NCI-H1048 (cell line): ENCODE measurements at places on chromosomes 11 and 22.

GRCh38 chr11:129392995-129393394 is 17.3 kb downstream of the BARX2 start:
- no peak for DNase-seq

DNA sequence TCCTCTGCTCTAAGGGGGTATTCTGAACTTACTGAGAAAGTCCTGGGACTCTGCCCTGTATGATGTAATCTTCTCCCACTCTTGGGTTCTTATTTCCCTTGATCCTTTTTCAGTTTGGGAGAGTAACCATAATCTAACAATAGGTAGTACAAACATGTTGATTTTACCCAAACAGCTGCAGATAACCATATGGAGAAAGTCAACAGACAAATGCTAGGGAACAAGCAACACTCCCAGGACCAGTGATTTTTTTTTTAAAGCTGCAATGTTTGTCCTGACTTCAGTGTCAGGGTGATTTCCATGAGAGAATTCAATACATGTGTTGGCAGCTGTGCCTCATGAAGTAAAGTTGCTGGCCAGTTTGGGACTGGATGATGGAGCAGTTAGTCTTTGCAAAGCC is 156.5 kb downstream of the FCHSD2 start:
- DNase-seq = no peak

DNA sequence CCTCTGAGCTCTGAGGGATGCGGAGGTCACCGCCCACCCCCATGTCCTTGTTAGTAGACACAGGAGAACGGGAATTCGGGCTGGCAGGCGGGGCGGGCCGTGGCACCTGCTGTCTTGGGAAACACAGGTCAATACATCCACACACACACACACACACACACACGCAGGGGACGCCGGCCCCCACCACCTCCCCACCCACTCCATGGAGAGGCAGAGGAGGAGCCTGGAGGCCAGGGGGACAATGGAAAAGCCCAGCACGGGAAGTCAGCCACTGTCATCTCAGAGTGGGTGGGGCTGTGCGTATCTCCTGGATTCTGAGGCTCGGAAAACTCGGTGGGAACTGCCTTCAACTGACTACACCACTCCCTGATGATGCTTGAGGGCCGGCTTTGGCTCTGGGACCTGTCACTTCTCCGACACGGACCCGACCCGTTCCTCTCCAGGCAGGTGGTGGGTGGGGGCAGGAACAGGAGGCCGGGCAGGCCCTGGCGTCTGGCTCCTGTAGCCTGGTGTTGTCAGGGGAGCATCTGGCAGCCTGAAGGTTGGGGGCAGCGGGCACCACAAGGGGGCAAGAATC is 18.5 kb upstream of the TMEM184B start:
- no peak for DNase-seq

DNA sequence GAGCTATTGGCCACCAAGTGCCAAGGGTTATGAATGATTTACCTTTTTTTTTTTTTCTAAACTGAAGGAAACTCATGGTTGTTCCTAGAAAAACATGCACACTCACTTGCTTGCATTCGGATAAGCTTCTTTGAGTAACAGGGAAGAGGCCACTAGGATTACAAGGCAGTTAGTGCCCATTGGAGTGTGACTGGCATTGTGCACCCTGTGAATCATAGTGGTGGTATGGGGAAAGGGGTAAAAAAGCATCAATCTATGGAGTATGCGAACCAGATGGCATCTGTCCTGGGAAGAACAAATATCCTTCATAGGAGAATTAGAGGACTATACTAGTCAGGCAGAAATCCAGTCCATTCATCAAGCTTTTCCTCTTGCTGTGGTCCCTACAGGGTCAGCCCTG is 24.2 kb downstream of the CD44 start:
- DNase-seq = no peak

- DNase-seq = no peak
Observed at GRCh38 chr22:23126165-23127054, 15.4 kb downstream of the RSPH14 start.

- no peak for DNase-seq
Observed at GRCh38 chr11:115625502-115625901, 121.3 kb upstream of the CADM1 start.

DNA sequence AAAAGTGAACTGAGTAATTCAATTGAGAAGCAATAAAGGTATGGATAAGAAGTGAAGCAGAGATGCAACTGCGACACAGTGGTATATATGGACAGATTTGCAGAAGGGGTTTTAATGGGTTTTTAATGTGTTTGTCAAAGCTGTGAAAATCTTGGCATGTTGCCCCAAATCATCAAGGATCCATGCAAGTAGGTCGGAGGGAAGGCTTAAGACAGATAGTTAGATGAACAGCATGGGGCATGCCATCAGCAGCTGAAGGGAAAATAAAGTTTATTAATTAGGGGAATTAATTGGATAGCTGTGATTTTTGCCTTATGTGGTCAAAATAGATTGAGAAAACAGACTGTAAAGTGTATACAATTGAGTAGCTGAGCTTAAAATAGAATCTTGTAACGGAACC is 840.1 kb downstream of the JRKL start:
- no peak for DNase-seq

- DNase-seq = no peak
Observed at GRCh38 chr11:15232496-15232895, 117.8 kb downstream of the INSC start.

GRCh38 chr11:8612522-8612921 is 18.5 kb upstream of the STK33 start:
- no peak for DNase-seq

DNA sequence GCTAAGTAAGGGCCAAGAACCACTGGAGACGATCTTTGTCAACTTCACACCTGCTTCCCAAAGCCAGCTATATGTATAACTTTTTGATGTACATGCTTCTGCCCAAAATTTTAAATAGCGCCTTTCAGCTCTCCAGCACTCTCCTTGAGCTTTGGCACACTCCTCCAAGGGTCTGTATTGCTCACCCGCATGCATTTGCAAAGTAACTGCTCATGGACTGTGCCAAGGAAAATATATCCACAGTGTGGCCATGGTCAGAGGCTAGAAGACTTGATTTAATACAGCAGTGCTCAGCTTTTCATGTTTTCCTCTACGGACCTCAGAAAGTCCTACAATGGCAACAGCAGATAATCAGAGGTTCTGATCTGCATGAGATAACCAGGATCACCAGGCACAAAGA is 550.1 kb downstream of the SOX6 start:
- no peak for DNase-seq

DNA sequence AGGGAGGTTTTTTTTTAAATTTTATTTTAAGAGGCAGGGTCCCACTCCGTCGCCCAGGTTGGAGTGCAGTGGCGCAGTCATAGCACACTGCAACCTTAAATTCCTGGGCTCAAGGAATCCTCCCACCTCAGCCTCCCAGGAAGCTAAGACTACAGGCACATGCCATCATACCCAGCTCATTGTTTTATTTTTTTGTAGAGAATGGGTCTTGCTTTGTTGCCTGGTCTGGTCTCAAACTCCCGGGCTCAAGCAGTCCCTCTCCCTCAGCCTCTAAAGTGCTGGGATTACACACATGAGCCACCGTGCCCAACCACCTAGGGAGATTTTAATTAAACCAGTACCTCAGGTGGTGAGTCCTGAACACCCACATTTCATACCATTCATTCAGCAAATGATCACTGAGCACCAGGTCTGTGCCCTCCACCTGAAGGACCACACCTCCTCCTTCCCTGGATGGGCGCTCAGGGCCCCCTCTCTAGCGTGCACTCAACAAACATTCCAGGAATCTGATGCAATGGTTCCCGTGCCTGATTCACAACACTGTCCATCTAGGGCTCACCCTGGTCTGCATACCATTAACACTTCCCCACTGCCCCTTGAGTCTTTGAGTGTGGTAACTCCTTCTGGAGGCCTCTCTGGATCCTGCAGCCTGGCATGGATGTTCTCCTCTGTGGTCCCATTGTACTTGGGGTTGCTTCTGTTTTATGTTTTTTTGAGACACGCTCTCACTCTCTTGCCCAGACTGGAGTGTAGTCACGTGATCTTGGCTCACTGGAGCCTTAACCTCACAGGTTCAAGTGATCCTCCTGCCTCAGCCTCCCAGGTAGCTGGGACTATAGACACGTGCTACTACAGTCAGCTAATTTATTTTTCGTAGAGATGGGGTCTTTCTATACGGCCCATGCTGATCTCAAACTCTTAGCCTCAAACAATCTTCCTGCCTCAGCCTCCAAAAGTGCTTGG is 9.6 kb upstream of the MYH9 start:
- DNase-seq = no peak

GRCh38 chr22:29820961-29821290 is 17.1 kb downstream of the ASCC2 start:
- DNase-seq = no peak

- no peak for DNase-seq
Observed at GRCh38 chr11:101277036-101277435, 147.4 kb upstream of the PGR start.

- no peak for DNase-seq
Observed at GRCh38 chr11:11279956-11280689, 72.9 kb downstream of the CSNK2A3 start.

DNA sequence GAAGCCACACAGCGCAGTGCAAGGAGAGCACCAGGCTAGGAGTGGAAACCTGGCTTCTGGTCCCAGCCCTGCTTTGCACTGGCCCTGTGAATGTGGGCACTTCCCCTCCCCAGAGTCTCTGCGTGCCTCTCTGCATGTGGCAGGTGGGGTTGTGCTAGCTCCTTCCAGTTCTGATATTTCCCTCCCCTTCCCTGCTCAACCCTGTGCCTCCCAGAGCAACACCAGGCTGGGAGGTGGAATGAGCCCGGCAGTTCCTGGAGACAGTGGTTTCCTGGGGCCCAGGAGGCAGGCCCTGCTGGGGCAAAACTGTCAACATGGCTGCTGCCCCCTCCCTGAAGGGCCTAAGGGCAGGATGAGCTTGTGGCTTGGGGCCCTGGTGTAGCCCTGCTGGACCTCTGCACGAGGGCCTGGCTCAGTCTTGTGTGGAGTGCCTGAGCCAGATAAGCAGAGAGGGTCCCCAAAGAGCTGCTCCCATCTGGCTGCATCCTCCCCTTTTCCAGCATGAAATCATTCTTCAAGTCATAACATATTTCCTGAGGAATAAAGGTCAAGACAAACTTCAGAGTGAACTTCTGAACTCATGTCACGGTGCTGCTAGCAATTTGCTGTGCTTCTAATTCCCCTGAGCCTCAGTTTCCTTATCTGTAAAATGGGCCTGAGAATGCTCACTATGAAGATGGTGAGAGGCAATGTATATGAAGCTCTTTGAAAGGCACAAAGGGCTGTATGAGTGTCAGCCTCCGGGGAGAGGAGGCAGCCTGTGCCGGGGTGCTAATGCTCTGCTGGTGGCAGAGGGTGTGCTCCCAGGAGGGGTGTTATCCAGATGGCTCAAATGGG is 116.0 kb downstream of the GRIK4 start:
- DNase-seq = no peak

DNA sequence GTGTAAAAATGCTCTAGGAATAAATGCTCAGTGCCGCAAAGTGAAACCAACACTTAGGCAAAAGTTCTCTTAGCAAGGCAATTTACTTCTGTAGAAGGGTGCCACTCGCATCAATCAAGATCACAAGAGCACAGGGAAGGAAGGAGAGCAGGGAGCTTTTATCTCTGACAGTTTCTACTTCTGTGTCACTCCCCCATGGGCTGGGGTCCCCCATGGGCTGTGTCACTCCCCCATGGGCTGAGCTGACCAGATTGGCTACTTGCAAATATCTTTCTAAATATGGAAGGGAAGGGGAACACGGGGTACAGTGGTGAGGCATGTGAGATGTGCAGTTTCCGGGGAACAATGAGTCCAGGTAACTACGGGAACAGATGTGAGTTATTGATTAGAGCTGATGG is 397 bp downstream of the OR52N2 start:
- no peak for DNase-seq

GRCh38 chr11:17387811-17388210 is 648 bp downstream of the KCNJ11 start:
- DNase-seq = no peak

GRCh38 chr11:21072558-21072957 is 403.2 kb downstream of the NELL1 start:
- no peak for DNase-seq

GRCh38 chr22:39248254-39248653 is 3.5 kb upstream of the PDGFB start:
- DNase-seq = no peak

DNA sequence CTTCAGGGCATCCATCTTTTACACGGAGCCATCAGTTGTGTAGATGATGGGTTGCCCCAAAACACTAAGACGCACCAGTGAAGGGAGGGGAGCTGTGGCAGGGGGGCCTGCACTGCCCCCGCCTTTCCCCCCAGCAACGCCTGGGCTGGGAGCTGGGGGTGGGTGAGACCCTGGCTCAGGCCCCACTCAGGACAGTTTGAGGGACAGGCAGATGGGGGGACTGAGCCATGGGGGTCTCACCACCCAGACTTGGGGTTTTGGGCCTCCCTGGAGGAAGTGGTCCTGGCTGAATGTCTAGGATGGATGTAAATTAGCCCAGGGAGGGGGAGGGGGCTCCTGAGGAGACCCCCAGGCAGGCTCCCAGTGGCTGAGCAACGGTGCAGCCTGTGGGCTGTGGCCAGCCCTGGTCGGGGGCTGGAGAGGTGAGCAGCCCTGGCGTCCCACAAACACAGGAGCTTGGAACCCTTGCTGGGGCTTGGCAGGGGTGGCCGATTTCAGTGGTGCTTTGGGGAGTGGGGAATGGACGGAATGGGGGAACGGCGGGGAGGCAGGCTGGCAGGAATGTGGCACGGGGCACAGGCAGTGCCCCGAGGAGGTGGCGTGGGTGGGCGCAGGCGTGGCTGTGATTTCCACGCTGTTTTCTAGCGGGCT is 6.1 kb downstream of the PARVB start:
- DNase-seq = no peak

DNA sequence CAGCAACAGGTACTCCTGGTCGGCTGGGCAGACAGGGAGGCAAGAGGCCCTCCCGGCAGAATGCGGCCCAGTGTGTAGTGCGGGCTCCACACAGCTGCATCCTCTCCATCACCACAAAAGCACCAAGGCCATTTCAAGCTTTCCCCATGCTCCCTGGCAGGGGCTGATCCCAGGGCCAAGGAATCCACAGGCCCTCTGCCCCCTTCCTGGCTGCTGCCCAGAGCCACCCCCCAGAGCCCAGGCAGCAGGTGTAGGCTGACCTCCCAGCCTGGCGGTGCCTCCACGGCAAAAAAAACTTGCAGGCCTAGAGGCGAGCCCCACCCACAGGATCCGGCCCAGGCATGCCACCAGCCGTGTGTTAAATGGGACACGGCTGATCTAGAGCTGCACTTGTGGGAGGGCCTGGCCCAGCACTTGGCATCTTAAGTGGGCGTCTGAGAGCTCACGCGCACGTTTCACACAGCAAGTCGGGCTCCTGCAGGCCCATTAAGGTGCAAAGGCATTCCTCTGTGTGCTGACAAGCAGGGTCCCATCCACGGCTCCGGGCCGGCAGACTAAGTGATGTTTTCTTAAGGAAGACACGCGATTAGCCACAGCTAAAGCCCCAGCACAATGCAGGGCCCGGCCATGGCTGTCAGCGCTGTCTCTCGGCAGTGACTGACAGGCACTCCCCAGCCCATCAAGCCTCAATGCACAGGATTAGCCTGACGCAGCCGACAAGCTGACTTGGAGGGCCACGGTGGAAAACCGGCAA is 19.8 kb upstream of the GNB1L start:
- DNase-seq = no peak
